ENCODE measurements at places on chromosomes 7 and 10. TPM values are rescaled to one million over a fixed set of nuclear protein-coding genes. Genes with fewer than 3 reads are reported as not detected.
A peak's percentile ranks its signal among the peaks of the same experiment; 100 is the strongest.

DNA sequence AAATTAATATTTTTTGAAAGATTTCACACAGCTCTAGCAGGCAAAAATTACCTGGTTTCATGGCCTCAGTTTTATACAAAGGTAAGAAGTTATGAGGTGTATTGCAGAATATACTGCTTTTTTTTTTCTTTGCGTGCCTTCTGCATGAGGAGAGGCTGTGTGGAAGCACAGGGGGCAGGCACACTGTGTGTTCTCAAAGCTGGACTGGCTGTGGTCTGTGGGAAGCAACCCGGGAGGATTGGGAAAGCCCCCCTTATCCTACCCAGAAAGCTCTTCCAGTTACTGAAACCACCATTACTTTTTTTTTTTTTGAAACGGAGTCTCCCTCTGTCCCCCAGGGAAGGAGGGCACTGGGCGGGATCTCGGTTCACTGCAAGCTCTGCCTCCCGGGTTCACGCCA is 25.0 kb downstream of the ADARB2 start:
- no peak for DNase-seq

GRCh38 chr10:17703706-17704105 is 48.3 kb upstream of the TMEM236 start:
- no peak for DNase-seq

GRCh38 chr10:59362144-59362958 is at the start of gene FAM13C:
Gene FAM13C (minus strand): TSS chr10:59362549. CDS start chr10:59362460, 89 bp downstream.
- DNase-seq: no peak

DNA sequence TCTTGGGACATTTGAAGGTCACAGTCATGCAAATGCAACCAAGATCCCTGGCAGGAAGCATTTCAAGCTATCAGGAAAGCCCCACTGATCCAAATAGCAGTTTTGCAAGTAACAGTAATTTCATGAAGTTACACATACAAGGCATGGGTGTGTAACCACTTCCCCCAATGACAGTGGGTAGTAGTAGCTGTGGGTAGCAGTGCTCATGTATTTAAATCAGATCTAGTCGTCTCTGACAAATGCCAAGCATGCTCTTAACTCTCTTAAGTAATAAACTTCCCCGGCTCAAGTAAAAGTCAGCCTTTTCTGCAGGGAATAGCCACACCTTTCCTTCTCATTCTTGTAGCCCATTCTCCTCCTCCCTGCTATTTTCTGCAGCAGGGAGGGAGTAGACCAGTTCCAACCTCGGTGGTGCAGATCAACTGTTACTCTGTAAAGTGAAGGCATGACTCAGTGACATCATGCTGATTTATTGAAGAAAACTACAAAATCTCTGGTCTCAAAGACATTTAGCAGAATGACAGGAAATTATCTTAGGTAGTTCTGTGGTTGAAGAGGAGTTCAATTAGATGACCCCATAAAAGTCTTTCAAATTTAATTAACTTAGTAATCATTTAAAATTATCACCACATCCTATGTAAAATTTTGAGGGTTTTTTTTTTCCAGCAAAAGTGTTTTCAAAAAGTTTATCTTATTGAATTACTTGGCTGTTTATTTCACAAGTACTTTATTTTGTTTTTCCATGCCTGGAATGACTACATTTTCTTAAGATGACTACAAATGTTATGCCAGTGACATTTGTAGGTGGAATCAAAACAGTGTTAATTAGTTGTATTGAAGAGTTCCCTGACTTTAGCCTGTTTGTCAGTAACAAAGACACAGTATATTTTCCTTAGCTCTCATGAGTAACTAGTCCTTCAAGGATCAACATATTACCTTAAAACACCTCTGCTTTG is 568.3 kb downstream of the INHBA start:
- DNase-seq: no peak

DNA sequence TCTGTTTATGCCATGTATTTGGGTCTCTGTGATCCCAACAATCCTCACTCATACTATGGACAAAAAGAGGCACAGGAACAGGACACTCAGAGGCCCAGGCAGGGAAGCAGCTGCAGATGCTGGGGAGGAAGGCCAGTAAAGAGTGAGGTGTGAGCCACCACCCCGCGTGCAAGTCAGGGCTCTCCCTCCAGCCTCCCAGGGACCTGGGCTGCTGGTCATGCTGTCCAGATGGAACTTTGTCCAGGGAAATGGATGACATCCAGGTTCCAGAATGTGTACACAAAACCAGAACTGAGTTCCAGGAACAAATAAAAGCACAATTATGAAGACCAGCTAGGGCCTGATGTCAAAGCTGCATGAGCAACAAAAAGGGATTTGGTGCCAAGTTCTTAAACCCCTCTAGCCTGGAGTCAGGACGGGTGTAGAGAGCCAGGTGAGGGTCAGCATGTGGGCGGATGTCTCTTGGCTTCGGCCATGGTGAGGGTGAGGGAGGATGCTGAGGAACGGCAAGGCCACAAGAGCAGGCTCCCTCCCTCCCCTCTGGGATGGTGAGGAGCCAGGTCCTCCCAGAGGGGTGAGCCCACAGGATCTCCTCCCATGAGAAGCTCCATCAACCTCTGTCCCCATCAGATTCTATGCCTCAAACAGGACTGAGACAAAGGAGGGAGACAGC is 739.7 kb downstream of the PARD3 start:
- no peak for DNase-seq

DNA sequence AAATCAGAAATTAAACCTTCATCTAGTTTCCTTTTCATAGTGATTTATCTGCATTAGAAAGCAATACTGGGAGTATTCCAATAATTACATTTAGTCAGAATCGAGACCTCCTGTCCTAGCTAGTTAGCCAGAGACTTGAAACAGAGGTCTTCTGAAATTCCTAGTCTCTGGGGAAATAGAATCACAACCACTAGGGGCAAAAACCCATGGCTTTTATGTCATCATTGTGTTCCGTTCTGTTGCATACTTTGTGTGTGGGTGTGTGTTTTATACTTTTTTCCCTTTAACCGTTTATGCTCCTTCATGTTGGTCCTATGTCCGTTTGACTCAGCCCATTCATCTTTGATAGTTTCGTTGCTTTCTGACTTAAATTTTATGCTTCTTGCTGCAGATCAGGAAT is 79.8 kb downstream of the RALA start:
- DNase-seq: no peak

GRCh38 chr7:76262683-76263402 is 39.6 kb upstream of the HSPB1 start:
- DNase-seq: peak; percentile 16

GRCh38 chr10:17385066-17385465 is 69.3 kb downstream of the ST8SIA6 start:
- DNase-seq: no peak

DNA sequence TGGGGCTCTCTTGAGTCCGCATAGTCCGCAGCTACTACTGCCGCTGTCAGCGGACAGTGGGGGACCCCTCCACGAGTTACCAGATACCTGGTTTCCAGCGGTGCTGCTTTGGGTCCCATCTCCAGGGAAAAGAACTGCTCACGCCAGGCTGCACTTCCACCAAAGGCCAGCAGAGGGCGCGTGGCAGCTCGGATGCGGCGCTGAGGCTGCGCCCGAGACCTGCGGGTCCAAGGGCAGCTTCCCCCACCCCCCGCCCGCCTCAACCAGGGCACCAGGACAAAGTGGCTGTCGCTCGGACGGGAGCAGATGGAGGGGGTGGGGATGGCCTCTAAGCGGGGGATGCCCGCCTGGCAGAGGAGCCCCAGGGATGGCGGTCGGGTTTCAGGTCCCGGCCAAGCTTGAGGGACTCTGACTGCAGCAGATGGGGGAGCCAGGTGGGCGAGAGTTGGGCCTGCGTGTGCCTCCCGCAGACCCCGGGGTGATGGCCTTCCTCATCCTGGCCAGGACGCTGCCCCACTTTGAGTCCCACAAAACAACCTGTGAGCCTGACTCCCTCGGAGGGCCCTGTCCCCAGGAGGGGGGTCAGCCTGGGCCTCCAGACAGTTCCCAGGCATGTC is 23.8 kb upstream of the ZNF735 start:
- no peak for DNase-seq

DNA sequence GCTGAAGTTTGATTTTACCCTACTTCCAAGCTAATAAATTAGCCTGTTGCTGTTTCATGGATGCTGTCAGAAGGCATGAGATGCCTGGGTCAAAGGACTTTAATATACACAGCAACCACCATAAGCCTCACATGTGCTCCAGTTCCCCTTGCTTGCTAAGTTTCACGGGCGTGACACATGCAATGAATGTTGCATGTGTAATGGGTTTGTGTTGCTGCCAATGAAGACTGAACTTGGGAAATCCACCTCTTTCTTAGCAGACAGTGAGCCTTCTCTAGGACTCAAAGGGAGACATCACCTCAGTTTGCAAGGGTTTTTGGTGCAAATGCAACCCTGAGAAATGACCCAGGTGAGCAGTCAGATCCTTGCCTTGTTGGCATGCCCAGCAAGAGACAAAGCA is 505.5 kb upstream of the PODXL start:
- DNase-seq: no peak

DNA sequence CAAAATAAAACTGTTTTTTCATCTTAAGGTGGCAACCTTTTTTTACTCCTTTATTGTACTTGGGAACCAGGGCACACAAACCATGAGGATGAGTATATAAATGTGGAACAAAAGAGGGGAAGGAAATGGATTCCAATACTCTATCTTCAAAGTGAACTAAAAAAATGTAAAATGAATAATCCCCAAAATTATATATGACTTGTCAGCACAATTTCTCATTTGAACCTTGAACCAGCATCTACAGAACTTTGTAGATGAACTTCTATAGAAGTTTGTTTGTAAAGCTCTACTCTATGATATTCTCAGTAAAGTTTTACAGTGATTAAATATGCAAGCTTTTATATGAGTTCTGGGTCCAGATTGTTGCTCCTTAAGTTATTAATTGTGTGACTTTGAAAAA is 218.2 kb upstream of the ETV1 start:
- no peak for DNase-seq

GRCh38 chr7:36266190-36266589 is 113.1 kb downstream of the EEPD1 start:
- DNase-seq: no peak

DNA sequence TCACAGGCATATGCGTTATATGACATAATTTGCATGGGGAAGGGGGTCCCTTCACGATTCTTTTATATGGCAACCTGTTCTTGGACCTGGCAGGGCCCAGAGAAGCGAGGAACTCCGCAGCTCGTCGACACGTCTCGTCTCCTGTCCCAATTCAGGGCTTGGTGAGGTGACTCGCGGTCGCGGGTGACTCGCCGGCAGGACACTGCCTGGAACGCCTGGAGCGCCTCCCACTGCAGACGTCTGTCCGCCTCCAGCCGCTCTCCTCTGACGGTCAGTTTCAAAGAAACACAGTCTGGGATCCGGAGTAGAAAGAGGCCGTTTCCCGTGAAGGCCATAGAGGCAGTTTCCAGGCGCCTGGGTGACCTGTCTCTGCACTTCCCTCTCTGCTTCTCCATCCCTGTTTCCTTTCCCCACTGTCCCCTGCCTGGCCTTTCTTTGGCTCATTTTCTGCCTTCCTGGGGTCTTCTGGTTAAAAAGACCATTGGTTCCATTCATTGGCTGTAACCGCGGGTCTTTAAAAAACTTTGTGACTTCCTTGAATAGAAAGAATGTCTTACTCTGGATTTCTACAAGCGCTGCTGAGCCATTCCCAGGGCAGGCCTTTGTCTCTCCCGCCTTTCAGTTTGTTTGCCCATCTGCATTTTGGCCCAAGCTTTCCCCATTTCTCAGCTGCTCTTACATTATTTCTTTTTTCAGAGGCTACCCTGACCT is 1.2 kb downstream of the UPP1 start:
- DNase-seq: no peak

GRCh38 chr7:150901160-150902035 is 49.1 kb downstream of the AOC1 start:
- no peak for DNase-seq

LRRC17 gene
- 964 TPM for polyA plus RNA-seq

GIMAP5 gene
- not detected for polyA plus RNA-seq

SNCG gene
- 4.6 TPM for polyA plus RNA-seq

SPDYE6 gene
- not detected for polyA plus RNA-seq

VWDE gene
- 0.02 TPM for polyA plus RNA-seq

Measured in AG04450 (cell line).